ENCODE measurements at places on chromosomes 4 and X.

DNA sequence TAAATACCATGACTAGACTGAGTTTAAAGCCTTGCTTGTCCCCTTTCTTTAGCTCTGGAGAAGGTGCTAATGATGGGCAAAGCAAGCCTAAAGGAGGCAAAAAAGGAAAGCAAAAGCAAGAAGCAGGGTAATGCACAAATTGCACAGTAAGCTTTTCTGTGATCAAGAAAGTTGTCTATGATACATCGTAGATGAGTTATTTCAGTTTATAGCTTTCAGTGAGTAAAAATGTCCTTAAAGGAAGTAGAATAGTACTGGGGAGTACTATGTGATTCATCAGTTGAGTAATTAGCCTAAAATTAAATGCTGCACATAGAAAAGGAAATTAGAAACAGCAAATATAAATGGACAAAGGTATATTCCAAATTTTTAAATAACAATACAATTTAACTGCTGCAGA lies 50.2 kb upstream of the PDE5A start:
- DNase-seq, result no peak

- DNase-seq, result no peak
Measured at GRCh38 chr4:56139241-56139827, 190.6 kb downstream of the CEP135 start.

DNA sequence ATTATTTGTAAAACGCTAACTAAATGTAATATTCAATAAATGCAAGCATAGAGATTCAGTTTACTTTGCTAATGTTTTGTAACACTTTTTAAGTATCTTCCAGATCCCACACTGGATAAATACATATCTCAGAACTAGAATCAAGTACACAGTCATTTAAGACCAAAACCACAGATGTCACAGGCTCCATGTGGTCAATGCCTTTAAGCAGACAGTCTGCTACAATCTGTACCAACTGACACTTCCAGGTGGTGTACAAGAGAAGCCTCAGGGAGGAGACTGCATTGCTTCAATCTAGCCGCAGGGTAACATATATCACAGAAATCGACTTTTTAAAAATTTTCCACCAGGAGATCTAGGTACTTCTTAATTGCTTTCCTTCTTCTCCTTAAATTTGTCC lies 229.6 kb upstream of the DIAPH2 start:
- DNase-seq, result no peak

DNA sequence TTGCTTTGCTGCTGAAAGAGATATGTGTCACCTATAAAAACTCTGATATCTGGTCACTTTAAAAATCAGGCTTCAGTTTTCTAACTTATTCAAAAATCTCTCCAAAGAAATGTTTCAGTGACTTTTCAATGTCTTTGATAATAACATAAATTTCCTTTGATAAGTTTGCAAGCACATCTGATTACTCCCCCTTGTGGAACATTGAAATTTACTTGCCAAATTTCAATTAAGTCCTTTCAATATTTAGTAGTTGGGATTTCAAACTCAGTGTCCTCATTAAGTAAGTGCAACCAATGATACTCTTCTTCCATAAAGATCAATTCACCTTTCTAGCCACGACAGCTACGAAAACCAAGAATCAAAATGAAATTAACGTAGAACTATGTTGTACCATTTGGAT lies 151.3 kb upstream of the FAM47C start:
- no peak for DNase-seq

DNA sequence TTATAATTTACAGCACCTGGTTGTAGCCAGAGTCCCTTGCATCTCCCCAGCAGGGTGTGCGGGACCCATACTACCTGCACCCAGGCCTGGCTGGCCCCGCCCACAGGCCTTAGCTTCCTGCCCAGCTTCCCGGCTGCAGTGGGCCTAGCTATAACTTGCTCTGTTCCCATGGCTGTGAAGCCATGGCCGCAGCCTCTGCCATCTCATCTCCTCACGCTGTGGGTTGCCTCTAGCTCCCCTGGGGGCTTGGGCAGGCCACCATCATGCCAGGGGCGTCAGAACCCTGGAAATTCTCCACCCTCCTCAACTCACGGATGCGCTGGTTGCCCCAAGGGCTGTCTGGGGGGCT lies 26.1 kb upstream of the SORBS2 start:
- no peak for DNase-seq

- DNase-seq, result no peak
Measured at GRCh38 chr4:3877236-3877635, 111.1 kb downstream of the ADRA2C start.

- no peak for DNase-seq
Measured at GRCh38 chr4:76641758-76642157, 206.7 kb downstream of the SHROOM3 start.

DNA sequence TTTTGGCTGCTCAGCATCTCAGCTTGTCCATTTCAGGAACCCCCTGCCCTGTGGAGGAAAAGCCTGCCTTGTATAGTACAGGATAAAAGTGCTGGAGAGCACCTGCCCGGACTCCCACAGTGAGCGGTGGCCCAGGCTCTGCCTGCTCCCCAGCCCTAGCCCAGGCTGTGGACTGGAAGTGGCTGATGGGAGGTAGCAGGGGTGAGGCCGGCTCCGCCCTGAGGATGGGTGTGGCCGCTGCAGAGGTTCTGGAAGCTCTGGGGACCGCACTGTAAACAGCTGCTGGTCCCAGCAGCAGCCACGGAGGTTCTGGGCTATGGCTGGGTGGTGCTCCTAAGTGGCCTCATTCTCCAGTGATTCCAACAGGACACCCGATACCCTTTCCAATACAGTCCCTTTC lies 56.6 kb upstream of the HELT start:
- DNase-seq, result no peak

Data from NT2/D1 (cell line).